ENCODE measurements at places on chromosomes 16 and 17.

DNA sequence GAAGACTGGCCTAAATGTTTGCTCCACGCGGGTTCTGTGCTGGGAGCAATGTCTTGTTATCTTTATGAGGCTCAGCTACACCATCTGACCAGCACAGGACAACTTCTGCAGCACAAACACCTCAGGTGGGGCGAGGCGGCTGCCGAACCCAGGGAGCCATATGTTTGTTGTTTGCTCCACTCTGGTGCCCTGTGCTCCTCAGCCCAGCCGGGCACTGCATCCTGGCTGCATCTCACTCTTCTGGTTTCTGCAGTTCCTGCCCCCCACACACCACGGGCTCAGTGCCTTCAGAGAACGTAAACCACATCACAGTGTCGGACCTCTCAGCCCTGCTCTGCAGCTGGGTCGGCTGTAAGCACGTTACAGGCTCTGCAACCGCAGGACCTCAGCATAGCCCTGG is 32.4 kb downstream of the MXRA7 start:
- DNase-seq, result peak; percentile 6

GRCh38 chr16:12132290-12132689 is 155.8 kb downstream of the SNX29 start:
- no peak for DNase-seq

DNA sequence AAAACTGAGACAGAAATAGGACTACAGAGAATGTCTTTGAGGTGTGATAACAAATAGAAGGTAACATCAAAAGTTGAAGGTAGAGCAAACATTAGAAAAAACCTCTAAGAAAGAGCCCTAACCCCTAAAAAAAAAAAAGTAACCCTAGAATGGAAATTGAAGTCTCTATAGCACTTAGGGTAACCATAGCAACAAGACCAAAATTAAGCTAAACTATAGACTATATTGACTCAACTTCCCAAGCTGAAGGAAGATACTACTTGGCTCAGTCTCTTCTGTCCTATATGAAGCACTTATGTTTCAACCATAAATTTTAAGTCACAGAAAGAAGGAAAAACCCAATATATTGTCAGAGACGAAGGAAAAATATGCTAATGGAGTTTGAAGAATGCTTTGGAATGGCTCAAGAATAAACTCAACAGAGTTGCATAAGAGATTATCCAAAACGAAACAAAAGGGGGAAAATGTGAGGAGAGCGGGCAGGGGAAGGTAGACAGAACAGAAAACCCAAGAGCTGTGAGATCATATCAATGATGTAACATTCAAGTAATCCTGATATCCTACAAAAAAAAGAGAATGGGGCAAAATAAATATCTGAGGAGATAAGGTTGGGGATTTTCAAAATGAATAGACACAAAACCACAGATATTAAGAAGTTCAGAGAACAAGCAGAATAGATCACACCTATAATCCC is 88.4 kb downstream of the USP32 start:
- DNase-seq, result no peak

- DNase-seq, result no peak
Measured at GRCh38 chr17:12545877-12546513, 119.7 kb upstream of the MYOCD start.

GRCh38 chr16:73378471-73378870 is 330.5 kb upstream of the ZFHX3 start:
- DNase-seq, result no peak

GRCh38 chr16:69762814-69763598 is 874 bp downstream of the WWP2 start:
- DNase-seq, result no peak

GRCh38 chr17:2911035-2911754 is 115.0 kb downstream of the RAP1GAP2 start:
- no peak for DNase-seq

- DNase-seq, result no peak
Measured at GRCh38 chr17:59764292-59764741, 56.9 kb downstream of the VMP1 start.

- DNase-seq, result no peak
Measured at GRCh38 chr17:35404360-35404759, 27.9 kb downstream of the SLFN12 start.

- DNase-seq, result no peak
Measured at GRCh38 chr16:27843800-27844199, 219.7 kb downstream of the GSG1L start.

DNA sequence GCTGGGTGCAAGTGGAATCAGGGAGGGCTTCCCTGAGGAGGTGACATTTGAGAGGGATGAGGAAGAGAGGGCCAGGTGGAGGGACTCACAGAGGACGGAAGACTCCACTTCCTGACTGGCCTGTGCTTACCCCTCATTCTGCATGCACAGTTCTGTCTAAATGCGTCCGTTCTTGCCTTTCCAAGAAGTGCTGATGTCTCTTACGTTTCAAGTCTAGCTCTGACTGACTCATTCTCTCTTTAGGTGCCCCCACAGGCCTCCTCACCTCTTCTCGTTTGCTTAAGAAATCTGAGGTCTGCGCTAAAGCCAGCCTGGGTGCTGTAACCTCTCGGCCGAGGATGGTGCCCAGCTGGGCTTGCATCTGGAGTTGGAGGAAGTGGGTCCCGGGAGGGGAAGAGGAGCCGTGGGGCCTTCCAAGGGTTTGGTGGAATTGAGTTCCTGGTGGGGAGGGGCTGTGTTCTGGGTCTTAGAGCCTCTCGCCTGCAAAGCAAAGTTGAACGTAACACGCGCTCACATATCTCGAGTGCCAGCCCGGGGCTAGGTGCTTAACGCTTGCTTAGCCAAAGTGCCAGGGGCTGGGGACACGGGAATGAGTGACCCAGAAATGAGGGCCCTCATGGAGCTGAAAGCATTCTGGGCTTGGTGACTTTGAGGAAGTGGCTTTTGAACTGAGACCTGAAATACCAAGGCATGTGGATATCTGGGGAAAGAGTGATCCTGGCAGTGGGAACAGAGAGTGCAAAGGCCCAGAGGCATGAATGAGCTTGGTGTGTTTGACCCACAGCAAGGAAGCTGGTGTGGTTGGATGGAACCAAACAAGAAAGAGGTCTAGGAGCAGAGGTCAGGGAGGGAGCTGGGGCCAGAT is 4.8 kb downstream of the IL4R start:
- DNase-seq, result peak; percentile 50

Measured in stimulated activated CD4-positive, alpha-beta T cell treated with anti-CD3 and anti-CD28 coated beads, Interleukin-4, amount 100 ng/mL, for 1 hour (primary cell).